ENCODE measurements at places on chromosomes 11 and 22.

GRCh38 chr11:46237248-46238077 lies 40.0 kb upstream of the CREB3L1 start:
- DNase-seq, result no peak

- no peak for DNase-seq
Measured at GRCh38 chr11:28107191-28107749, 686 bp downstream of the KIF18A start.

GRCh38 chr11:13247606-13248296 lies 29.8 kb upstream of the BMAL1 start:
- DNase-seq, result no peak

DNA sequence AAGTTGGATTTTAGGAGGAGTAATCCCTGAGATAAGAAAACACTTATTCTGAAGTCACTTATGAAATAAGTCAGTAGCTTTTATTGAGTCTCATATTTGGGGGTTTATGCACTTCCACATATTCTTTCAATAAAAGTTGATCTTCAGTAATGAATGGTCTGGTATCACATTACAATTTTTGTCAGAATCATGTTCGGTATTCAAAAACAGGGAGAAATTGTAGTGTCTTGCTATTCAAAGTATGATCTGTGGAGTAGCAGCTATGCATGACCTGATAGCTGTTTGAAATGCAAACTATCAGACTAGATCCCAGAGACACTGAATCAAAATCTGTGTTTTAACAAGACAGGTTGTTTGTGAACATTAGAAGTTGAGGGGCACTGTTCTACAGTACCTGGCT lies 857.6 kb downstream of the METTL15 start:
- no peak for DNase-seq

DNA sequence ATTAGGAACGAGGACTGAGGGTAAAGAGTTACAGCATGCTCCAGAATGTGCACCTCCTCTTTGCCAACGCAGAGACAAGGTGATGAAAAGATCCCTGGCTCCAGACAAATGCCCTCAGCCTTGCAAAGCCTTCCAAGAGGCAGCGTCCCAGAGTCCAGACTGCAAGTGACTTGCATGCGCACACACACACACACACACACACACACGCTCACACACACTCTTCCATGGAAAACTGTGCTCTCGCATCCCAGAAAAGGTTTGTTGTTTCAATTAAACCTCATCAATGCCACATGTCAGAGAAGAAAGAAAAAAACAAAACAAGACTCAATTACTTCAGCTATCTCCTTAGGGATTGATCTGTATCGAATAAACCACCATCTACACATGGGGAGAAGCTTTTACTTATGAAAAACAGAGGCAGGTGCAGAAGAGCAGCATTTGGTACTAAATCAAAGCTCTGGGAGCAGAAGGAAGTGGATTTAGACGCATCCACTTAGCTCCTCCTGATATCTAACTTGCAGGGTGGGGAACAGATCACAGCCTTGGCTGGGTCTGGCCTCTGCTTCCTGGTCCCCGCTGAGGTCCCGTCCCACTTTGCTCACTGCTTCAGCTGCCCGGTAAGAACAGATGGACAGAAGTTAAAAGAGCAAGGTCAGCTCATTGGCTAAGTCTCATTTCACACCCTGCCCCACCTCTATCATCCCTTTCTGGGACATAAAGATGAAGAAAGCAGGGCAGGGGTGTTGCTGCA lies 249.8 kb upstream of the BLID start:
- DNase-seq, result no peak

DNA sequence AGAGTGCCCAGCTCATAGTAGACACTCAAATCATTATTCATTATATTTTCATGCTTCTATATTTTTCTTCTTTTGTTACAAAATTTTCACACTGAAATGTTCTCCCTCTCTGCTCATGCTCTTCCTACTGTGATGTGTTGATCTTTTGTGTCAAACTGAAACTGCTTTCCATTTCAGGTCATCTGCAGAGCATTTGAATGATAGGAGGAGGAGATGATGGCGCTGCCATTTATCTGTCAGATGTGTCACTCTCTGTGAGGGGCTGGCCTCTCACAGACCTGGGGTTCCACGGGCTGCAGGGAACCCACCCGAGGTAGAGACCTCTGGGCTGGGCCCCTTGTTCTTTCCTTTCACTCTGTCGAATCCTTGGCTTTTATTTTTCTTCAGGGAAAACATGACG lies 41.1 kb downstream of the OR10A6 start:
- DNase-seq, result no peak

- DNase-seq, result no peak
Measured at GRCh38 chr22:20610243-20610686, 102.9 kb downstream of the MED15 start.

DNA sequence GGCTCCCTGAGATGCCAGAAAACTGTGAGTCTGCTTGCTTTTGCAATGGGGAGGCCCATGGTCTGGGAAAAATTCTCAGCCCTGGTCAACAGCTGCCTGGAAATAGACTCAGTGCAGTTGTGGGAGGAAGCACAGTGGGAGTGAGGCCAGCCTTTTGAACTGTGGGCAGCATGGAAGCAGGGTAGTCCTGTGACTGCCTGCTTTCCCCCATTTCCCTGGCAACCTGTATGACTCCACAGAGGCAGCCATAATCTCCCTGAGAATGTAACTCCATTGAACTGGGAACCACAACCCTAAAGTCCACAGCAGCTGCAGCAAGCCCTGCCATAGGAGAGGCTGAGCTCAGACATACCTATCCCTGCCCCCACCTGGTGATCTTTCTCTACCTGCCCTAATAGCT lies 494.6 kb upstream of the FAT3 start:
- no peak for DNase-seq

GRCh38 chr22:48333323-48333763 lies 1494.3 kb downstream of the BRD1 start:
- no peak for DNase-seq

- no peak for DNase-seq
Measured at GRCh38 chr22:43506487-43506886, 94.7 kb downstream of the MPPED1 start.

DNA sequence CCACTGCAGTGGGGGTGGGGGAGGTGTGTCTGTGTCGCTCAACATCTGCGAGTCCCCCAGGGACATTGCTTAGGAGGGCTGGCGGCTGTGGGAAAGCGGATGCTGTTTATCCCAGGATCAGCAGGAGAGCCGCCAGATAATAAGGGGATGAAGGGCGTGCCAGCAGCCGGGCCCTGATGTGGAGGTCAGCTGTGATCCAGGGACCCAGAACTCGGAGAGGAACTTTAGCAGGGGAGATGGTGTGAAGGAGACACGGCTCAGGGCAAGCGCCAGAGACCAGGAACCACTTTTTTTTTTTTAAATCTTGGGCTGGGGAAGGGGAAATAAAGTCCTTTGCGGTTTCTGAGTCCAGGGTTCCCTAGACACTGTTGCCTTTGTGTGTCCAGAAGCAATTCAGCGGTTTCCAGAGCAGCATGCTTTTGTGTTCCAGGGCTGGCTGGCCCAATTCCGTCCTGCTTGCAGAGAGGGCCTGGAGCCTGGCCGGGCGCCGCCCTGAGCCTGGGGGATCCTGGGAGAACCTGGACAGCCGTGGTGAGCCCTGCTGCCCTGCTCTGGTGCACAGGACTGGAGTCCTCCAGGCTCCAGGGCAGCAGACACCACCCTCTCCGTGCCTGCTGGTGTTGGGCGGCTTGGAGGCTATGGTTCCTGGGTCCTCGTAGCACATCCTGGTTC lies at the start of gene GRAMD4:
TSS of gene GRAMD4 (plus strand) at position 557 of the 672 bp plus-strand sequence. CDS start 6,414 bp downstream, outside the sequence.
- no peak for DNase-seq

DNA sequence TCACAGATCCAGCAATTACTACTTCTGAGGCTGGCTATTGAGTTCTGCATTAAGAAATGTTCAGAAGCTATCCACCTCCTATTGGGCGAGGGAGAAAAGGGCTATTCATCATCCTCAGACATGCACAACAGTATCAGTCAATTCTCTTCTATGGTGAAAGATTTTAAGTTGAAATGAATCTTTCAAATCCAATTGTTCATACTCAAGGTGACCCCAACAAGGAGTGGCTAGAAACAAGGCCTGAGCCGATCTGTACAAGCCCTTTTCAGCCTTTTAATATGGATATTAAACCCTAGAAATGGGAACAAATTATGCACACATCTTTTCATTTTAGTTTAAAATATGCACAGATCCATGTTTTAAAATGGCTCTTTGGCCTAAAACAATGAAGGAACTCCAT lies 303.5 kb upstream of the PITPNB start:
- no peak for DNase-seq

DNA sequence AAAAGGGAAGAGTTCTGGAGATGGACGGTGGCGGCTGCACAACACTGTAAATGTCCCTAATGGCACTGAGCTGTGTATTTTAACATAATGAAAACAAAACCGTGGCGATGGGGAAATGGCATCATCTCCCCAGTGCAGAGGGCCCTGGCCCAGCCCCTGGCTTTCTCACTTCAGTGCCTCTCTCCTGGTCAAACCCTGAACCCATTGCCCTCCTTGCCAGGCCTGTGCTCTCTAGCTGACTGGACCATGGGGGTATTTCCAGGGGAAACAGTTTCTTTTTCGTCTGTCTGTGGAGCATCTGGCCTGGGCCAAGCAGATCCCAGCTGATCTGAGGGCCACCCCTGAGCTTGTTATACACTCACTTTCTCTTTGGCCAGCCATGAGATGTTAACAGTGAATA lies 17.4 kb upstream of the NAP1L4 start:
- DNase-seq, result no peak

- DNase-seq, result no peak
Measured at GRCh38 chr22:25853501-25854284, 111.7 kb downstream of the MYO18B start.

DNA sequence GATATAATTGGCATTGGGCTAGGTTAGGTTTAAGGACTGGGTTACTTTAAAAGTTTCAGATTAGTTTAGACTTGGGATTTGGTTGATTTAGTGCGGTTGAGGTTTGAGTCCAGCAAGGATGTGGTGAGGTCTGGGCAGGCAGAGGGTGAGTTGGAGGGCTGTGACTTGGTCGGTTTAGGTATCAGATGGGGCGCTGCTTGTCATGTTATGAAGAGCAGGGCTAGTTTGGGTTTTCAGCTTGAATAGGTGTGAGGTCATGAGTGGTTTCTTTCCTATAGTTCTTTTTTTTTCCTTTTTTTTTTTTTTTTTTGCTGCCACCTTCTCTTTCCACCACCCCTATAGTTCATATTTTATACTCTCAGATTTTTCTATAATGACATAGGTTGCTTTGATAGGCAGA lies 4.8 kb downstream of the CLCF1 start:
- no peak for DNase-seq

DNA sequence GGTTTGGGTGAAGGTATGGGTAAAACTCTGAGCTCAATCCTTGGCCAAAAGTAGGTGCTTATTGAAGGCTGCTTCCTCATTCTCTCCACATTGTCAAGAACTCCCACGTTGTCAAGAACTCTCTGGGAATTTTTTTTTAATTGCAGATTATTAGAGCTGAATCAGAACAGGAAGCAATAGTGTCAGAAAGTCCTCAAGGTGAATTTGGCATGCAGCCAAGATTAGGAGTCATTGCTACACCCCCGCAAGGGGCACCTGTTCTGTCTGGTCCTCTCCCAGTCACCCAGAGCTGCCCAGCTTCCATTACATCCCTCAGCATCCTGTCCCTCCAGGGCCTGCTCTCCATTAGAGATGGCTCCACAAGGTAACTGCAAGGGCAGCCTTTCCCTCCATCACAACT lies 996.5 kb downstream of the OPCML start:
- DNase-seq, result no peak

DNA sequence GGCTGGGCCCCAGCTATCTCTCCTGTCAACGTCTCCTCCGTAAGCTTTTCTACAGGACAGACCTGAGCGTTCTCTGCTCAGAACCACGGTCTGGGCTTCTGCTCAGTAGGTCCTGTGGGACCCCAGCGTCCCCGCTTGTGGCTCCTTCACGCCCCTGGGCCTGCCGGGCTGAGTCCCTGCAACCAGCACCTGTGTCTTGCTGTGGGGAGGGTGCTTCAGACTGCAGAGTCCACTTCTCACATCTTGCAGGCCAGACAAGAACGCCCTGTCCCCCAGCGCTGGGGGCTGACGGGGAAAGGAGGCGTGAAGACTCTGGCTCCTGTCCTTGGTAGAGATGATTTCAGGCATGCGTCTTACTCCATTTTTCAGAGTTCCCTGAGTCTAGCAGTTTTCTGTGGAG lies 1480.8 kb downstream of the BRD1 start:
- DNase-seq, result no peak

DNA sequence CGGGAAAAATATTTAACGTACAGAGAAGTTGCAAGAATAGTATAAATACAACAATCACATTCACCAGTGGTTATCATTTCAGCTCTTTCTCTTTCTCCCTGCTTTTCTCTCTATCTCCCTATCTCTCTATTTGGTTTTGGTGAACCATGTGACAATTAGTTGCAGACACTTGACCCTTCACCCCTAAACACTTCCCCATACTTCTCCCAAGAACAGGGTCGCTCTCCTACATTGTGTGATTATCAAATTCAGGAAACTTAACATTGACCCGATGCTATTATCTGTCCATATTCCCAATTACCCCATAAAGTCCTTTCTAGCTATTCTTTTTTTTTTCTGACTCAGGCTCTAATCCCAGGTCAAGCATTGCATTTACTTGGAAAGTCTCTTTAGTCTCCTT lies 4.8 kb upstream of the CYB5R3 start:
- no peak for DNase-seq

DNA sequence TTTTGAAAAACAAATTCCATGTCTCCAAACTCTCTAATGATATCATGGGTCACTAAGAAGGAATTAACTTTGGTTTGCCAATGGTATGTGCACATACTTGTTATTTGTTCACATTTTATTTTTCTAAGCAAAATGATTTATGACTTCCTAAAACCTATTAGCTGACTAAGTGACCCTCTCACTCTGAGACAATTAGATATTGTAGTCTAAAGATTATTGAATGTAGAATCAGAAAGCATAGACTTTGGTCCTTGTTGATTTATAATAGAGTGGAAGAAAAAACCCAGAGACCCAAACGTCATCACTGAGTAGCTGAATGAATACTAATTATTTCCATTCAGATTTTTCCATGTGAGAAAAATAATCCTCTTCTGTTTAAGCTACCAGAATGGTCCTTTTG lies 243.5 kb upstream of the ANO3 start:
- no peak for DNase-seq

DNA sequence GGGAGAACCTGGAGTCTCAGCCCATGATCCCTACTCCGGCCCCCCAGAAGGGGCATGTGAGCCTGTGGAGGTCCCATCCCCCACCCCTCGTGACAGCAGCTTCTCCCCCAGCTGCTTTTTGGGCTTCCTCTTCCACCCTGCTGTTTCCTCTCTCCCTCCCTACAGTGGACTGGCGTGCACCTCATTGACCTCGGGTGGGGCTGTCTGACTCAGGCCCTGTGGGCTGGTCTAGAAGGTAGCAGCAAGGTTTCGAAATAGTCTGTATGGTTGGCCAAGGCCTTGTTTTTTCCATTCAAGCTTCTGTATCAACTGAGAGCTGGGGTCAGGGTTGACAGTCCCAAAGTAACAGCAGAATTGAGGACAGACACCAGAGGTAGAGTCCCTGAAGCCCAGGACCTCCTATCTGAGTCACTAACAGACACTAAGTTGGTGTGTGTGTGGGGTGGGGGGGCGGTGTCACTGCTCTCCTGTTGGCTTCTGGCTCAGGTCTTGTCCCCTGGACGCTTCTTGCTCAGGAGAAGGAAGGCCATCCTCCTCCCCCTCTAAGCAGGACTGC lies 7.7 kb downstream of the SLC37A2 start:
- no peak for DNase-seq

GRCh38 chr11:69490516-69490915 lies 9.1 kb downstream of the LINC01488 start:
- DNase-seq, result no peak

- no peak for DNase-seq
Measured at GRCh38 chr11:109745996-109746625, 324.1 kb downstream of the C11orf87 start.

- no peak for DNase-seq
Measured at GRCh38 chr11:72743321-72744221, 8.6 kb downstream of the ARAP1 start.

GRCh38 chr22:26898946-26899605 lies 241.7 kb downstream of the MIAT start:
- no peak for DNase-seq

Data from urinary bladder (tissue), 4 donors.